Right lung (tissue), 10 donors: ENCODE measurements at places on chromosomes 2 and 18. TPM values are rescaled to one million over a fixed set of nuclear protein-coding genes. Genes with fewer than 3 reads are reported as not detected.

DNA sequence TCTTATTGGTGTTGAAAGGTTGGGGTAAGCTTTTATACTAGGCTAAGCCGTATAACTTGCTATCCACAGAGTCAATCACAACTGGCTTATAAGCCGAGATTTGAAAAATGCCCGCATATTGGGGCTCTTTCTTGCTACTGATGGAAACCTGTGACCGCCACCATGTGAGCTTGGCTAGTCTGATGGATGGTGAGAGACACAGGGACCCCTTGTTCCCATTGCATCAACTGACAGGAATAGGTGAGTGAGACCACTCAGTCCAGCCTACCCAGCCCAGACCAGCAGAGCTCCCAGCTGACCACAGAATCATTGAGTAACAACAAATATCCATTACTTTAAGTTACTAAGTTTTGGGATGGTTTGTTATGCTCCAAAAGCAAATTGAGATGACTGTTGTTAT is 676.4 kb upstream of the HS6ST1 start:
- DNase-seq = no peak

DNA sequence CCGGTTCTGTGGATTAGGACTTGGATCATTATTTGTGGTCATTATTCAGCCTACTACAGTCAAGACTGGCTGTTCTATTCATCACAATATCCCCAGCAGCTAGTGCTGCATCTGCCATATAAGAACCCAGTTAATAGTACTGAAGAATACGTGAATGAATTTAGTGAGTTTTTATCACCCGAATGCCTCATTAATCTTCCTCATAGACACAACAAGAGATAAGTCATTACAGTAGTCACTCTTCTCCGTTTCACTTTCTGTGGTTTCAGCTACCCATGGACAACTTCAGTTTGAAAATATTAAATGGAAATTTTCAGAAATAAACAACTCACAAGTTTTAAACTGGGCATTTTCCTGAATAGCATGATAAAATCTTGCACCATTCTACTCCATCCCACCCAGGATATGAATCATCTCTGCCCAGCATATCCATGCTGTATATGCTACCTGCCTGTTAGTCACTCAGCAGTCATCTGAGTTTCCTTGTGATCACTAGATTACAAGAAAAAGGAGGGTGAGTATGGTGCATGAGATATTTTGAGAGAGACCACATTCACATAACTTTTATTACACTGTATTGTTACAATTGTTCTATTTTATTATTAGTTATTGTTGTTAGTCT is 363.7 kb upstream of the CHAC2 start:
- DNase-seq = no peak

DNA sequence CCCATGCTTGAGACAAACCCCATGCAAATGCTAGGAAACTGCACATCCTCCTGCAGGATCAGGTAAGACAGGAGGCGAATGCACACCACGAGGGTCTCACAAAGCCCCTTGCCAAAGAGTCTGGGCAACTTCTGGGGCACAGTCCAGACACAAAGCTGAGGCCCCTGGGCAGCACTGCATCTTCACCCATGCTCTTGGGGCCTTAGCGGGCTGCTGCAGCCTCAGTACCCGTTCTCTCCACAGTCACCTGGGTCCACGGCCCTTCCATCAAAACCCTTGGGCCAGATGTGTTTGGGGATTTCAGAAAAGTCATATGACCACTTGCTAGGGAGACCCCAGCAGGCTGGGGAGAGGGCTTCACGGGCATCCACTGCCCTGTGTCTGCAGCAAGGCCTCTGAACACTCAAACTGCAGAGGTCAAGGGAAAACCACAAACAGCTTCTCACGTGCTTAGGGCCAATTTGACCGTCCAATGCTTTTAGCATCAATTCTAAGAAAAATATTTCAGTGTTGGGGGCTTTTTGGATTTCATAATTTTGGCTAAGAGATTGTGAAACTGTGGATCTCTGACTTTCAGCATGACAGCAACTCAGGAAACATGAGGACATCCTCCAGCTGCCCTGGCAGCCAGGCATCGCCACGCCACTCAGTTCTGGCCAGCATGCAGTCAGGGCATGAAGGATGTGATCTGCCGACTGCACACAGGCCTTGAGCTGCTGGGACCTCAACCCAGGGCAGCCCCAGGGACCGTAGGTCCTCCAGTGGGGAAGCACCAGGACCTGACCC is 20.0 kb downstream of the PASK start:
- no peak for DNase-seq

Gene CD302
- polyA plus RNA-seq = 62.2 TPM

GRCh38 chr2:124382067-124382618 is 357.1 kb downstream of the CNTNAP5 start:
- no peak for DNase-seq

GRCh38 chr2:239787538-239788050 is 237.5 kb downstream of the NDUFA10 start:
- DNase-seq = no peak

Gene OR6B2
- not detected for polyA plus RNA-seq

DNA sequence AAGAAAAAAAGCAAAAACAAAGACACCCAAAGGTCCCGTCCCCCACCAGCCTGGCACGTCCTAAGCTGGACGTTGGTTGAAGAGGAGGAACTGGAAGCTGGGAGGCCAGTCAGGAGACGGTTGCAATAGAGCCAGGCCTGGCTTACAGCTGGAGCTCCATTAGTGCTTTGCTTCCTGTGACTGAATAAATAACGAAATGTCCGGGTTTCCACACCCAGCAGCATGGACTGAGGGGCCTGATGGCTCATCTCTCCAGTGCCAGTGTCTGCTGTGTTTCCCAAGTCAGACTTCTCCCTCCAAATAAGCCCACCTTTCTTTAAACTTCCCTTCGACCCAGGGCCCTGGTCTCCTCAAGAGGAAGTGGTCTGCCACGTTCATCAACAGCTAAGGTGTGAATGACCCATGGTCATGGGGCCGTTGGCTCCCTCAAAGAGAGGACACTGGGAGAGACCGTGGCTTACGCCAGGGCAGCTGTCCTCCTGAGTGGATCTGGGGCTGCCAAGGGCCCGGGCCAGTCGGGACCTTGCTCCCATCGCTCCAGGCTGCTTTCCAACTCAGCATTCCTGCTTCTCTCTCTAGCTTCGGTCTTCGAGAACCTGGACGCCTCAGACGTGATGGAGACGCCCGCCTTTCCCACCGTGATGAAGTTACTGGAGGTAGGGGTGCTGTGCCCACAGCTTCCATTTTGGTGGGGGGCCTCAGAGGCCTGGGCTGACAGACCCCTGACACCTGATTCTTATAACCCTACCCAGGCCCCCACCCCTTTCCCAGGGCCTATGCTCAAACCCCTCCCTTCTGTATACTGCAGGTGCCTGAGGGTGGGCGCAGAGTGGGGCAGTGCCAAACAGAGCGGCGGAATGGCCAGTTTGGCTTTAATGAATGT is 44.9 kb downstream of the MYO7B start:
- DNase-seq = no peak

GRCh38 chr2:29703336-29703735 is 218.1 kb downstream of the ALK start:
- no peak for DNase-seq
